ENCODE measurements at places on chromosomes 2 and 18.

DNA sequence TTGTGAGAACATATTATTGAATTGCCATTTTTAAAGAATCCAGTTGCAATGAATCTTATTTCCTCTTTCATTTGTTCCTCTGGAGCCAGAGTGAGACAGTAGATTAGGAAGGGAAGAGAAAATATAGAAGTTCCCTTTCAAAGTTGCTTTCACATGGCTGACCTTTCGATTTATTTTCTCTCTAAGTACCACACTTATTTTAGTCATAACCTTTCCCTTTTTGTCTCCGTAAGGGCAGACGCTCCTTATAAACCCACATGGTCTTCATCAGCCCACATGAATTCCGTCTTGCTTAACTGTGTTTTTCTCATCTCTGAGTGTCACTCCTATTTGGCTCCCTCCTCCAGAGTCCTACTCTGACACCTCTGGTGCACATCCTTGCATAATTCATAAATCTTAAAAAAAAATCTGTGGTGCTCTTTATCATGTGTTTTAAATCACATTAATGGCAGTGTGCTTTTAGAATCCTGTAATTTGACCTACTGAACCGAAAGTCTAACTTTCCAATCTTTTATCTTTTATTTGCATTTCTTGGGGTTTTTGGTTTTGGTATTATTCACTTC, 38.5 kb upstream of the ZNF396 start:
- DNase-seq: no peak

GRCh38 chr2:68411397-68412126, 46.5 kb downstream of the PLEK start:
- DNase-seq: peak; percentile 24

- no peak for DNase-seq
These were observed 23.8 kb downstream of the SERTAD2 start for GRCh38 chr2:64629875-64630274.

DNA sequence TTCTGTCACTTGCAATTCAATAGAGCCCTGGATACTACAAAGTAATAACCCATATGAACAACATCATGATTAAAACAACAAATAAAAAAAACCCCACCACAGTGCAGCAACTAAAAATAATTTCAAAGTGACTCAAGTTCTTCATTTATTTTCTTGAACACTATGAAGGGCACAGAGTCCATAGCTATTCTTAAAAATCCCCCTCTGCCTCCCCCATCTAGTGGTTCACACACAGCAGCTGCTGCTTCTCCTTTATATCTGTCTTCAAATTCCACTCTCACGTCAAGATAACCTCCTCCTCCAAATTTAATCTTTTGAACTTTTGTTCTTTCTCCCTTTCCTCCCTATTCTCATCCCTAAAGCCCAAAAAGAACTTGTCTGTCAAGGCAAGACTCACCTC, 591.3 kb downstream of the ZEB2 start:
- DNase-seq: no peak

GRCh38 chr2:85049236-85049635, 78.3 kb downstream of the KCMF1 start:
- no peak for DNase-seq

GRCh38 chr2:152380261-152381055, 45.5 kb downstream of the FMNL2 start:
- no peak for DNase-seq

- DNase-seq: no peak
These were observed 53.1 kb downstream of the CHRNA1 start for GRCh38 chr2:174711206-174711605.

DNA sequence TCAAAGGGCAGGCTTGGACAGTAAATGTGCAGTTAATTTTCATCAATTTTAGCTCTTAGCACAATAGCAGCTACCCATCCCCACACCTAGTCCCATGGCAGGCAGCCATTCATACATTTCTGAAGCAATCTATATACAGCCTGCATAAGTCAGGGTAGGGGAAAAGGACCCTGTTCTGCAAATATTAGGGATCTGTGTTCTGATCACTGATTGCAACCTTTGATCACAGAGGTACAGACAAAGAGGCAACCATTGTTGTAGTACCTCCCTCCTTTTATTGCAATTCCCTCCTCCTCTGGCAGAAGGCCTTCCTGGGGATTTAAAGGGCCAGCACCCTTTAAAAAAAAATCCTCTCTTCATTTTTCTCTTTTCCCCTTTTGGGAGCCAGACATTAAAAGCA, 58.3 kb downstream of the KANSL1L start:
- no peak for DNase-seq

GRCh38 chr2:107354175-107354574, 468.2 kb upstream of the ST6GAL2 start:
- no peak for DNase-seq

GRCh38 chr2:228627510-228627909, 446.0 kb upstream of the SPHKAP start:
- no peak for DNase-seq

DNA sequence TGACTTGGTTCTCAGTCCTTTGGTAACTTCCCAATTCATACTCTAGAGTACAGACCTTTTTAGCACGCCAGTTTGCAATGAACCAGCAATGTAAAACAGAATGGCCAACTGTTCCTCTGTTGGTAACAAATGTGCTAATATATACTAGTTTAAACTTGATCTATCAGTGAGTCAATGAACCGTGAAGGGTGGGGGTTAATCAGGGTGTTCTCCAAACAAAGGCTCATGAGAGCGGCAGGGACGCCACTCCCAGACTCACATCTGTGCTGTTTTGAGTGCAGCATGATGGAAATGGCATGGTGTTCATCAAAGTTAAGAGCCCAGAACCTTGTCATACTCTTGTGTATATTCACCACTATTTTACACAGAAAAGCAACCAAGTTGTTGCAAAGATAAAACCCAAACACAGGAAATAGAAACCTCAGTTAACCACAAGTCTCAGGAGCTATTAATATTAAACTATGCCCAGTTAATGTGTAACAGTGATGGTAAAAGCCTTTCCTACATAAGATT, 70.3 kb downstream of the CERKL start:
- DNase-seq: no peak

- DNase-seq: no peak
These were observed 47.0 kb downstream of the MTCL1 start for GRCh38 chr18:8752329-8752728.

- no peak for DNase-seq
These were observed 5.1 kb upstream of the PAX8 start for GRCh38 chr2:113283704-113284284.
